B cell (primary cell): ENCODE measurements at places on chromosomes 5 and 9. TPM values are rescaled to one million over a fixed set of nuclear protein-coding genes. Genes with fewer than 3 reads are reported as not detected.

The KIF20A gene
- 0.47 TPM in 1 of 2 replicates, not detected in the other for total RNA-seq

The PGM5 gene
- total RNA-seq, result not detected in 2 replicates

The PSAT1 gene
- 5.0 and 5.2 TPM in 2 replicates for total RNA-seq

The IL17B gene
- not detected in 2 replicates for total RNA-seq

The GMCL2 gene
- total RNA-seq, result not detected in 2 replicates

The FRRS1L gene
- not detected in 2 replicates for total RNA-seq

The PPP1R26 gene
- total RNA-seq, result 7.8 and 11.8 TPM in 2 replicates

The SPACA9 gene
- total RNA-seq, result 2.4 and 2.8 TPM in 2 replicates

The UQCRQ gene
- 78.5 and 90.0 TPM in 2 replicates for total RNA-seq

The OR1N1 gene
- total RNA-seq, result not detected in 2 replicates

The TAF11L10 gene
- total RNA-seq, result not detected in 2 replicates

The LCN15 gene
- not detected in 2 replicates for total RNA-seq

The TMEM215 gene
- not detected in 2 replicates for total RNA-seq

The STPG3 gene
- total RNA-seq, result not detected in 2 replicates

The ZMYND19 gene
- total RNA-seq, result 24.1 and 25.5 TPM in 2 replicates

GRCh38 chr5:146107901-146108300, 2.5 kb upstream of the PLAC8L1 start:
- H3K27me3 ChIP-seq, result no peaks in the 10 kb centered on the region
- H3K27ac ChIP-seq, result no peak overlapping the region
- peaks cover 9% of the 10 kb centered on the region for H3K36me3 ChIP-seq
- no peak for DNase-seq

DNA sequence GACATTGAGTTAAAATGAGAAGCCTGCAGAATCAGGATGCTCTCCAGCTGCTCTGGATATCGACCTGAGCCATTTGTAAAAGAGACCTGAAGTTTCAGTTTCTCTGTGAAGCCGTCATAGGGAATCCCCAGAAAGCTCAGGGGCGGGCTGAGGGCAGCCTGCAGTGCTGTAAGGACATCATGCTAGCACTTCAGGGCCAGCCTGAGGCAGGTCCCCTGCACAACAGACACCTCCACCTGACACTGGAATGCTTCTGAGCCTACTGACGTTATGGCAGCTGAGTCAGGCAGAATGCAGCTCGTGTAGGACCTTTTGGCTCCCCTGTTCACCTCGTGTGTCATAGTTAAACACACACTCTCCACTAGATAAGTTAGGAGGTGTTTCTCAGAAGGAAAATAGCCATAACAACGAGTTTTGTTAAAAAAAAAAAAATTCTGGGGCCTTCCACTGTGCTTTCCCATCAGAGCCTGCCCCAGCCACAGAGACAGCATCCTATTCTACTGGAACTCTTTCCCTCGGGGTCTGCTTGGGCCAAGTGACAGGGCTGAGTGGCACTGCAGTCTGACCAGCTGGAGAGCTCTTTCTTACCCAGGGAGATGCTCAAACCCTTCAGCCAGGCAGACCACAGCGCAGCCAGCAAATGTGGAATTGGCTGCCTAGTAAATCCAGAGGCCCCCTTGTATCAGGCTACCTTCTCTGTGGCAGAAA, 354.9 kb downstream of the DIRAS2 start:
- H3K27ac ChIP-seq, result no peak overlapping the region
- no peaks in the 10 kb centered on the region for H3K36me3 ChIP-seq
- peak; percentile 59 for DNase-seq
- H3K4me3 ChIP-seq, result no peak overlapping the region

- no peak overlapping the region for H3K27ac ChIP-seq
- no peak overlapping the region for H3K4me3 ChIP-seq
- no peak for DNase-seq
- peaks cover 20% of the 10 kb centered on the region for H3K27me3 ChIP-seq
- peaks cover 17% of the 10 kb centered on the region for H3K4me1 ChIP-seq
- H3K36me3 ChIP-seq, result no peaks in the 10 kb centered on the region
Measured at GRCh38 chr5:115811406-115811805, 5.1 kb downstream of the CDO1 start.

GRCh38 chr5:140020601-140021177, 22.4 kb downstream of the NRG2 start:
- peaks cover 20% of the 10 kb centered on the region for H3K27me3 ChIP-seq
- no peak overlapping the region for H3K27ac ChIP-seq
- H3K4me1 ChIP-seq, result no peaks in the 10 kb centered on the region

GRCh38 chr9:86253577-86253976, 5.9 kb downstream of the C9orf153 start:
- no peak overlapping the region for H3K27ac ChIP-seq
- DNase-seq, result no peak

- H3K27ac ChIP-seq, result no peak overlapping the region
- H3K36me3 ChIP-seq, result peaks cover 2% of the 10 kb centered on the region
- no peaks in the 10 kb centered on the region for H3K27me3 ChIP-seq
Measured at GRCh38 chr9:126952205-126952977, 37.8 kb downstream of the RALGPS1 start.

- H3K4me1 ChIP-seq, result no peaks in the 10 kb centered on the region
- DNase-seq, result no peak
Measured at GRCh38 chr5:28685794-28686193, 1647.4 kb upstream of the CDH9 start.

- H3K4me1 ChIP-seq, result peaks cover 56% of the 10 kb centered on the region
- H3K36me3 ChIP-seq, result no peaks in the 10 kb centered on the region
- H3K4me3 ChIP-seq, result peak overlapping the region; percentile 80
- peak overlapping the region; percentile 93 for H3K27ac ChIP-seq
- no peaks in the 10 kb centered on the region for H3K27me3 ChIP-seq
- DNase-seq, result peak; percentile 53
Measured at GRCh38 chr9:114588210-114588609, 641 bp downstream of the ATP6V1G1 start.

- no peaks in the 10 kb centered on the region for H3K4me1 ChIP-seq
- no peak overlapping the region for H3K4me3 ChIP-seq
- no peaks in the 10 kb centered on the region for H3K36me3 ChIP-seq
- DNase-seq, result no peak
- no peak overlapping the region for H3K27ac ChIP-seq
- H3K27me3 ChIP-seq, result no peaks in the 10 kb centered on the region
Measured at GRCh38 chr5:58972301-58972700, 389.4 kb downstream of the RAB3C start.

GRCh38 chr5:102638912-102639652, 116.0 kb upstream of the PAM start:
- H3K36me3 ChIP-seq, result no peaks in the 10 kb centered on the region
- no peak overlapping the region for H3K27ac ChIP-seq
- H3K27me3 ChIP-seq, result no peaks in the 10 kb centered on the region
- DNase-seq, result no peak

DNA sequence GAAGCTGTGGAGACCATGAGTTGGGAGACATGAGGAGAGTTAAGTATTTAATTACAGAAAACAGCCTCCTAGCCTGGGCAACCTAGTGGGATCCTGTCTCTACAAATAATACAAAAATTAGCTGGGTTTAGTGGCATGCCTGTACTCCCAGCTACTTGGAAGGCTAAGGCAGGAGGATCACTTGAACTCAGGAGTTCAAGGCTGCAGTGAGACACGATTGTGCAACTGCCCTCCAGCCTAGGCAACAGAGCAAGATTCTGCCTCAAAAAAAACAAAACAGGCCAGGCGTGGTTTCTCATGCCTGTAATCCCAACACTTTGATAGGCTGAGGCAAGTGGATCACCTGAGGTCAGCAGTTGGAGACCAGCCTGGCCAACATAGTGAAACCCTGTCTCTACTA, 52.6 kb downstream of the AQP7 start:
- peaks cover 58% of the 10 kb centered on the region for H3K36me3 ChIP-seq
- H3K4me3 ChIP-seq, result no peak overlapping the region
- no peaks in the 10 kb centered on the region for H3K4me1 ChIP-seq
- DNase-seq, result no peak
- no peak overlapping the region for H3K27ac ChIP-seq

- H3K27ac ChIP-seq, result no peak overlapping the region
- H3K4me1 ChIP-seq, result no peaks in the 10 kb centered on the region
- H3K4me3 ChIP-seq, result no peak overlapping the region
- no peak for DNase-seq
- no peaks in the 10 kb centered on the region for H3K27me3 ChIP-seq
- no peaks in the 10 kb centered on the region for H3K36me3 ChIP-seq
Measured at GRCh38 chr9:19138084-19138483, 10.8 kb upstream of the PLIN2 start.

DNA sequence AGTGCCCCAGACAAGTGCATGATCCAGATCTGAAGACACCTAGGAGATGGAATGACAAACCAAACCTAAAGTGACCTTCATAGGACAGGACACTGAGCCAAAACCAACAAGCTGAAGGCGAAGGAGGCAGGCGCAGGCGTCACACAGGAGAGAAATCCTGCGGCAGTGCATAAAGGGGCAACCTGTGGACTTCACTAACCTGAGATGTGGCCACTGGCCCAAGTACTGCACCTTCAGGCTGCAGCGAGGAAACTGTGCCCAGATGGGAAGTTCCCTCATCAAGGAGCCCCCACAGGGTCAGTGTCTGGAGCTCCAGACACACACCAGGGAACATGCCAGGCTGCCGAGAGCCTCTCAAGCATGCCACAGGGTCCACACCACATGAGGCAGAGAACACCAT, 3.7 kb downstream of the IPPK start:
- no peak overlapping the region for H3K27ac ChIP-seq
- no peak for DNase-seq
- peaks cover 19% of the 10 kb centered on the region for H3K36me3 ChIP-seq
- H3K4me1 ChIP-seq, result peaks cover 16% of the 10 kb centered on the region
- H3K27me3 ChIP-seq, result no peaks in the 10 kb centered on the region

- H3K27ac ChIP-seq, result no peak overlapping the region
- DNase-seq, result no peak
- no peak overlapping the region for H3K4me3 ChIP-seq
- no peaks in the 10 kb centered on the region for H3K27me3 ChIP-seq
Measured at GRCh38 chr5:1376981-1377380, 32.1 kb upstream of the CLPTM1L start.

DNA sequence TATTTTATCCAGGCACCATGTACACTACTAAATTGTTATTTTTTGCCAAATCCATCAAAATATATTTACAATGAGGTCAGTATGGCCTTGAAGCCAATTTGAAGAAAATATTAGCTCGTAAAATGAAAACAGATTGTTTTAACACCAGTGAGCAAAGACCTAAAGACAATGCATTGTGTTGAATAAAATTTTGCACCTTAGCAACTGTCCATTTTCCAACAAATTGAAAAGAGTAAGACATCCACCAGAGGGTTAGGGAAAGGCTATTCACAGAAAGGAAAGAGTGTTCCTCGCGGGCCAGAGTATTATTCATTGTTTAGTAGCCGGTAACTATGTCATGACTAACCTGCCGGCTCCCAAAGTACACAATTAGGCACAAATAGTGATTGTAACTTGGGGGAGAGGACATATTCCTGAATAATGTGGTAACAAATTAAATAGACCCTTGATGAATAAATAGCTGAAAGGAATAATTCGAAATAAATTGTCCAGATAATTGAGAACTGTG, 213.3 kb downstream of the DNAH5 start:
- no peak for DNase-seq
- no peaks in the 10 kb centered on the region for H3K36me3 ChIP-seq
- H3K27me3 ChIP-seq, result no peaks in the 10 kb centered on the region
- H3K4me1 ChIP-seq, result no peaks in the 10 kb centered on the region
- no peak overlapping the region for H3K4me3 ChIP-seq

DNA sequence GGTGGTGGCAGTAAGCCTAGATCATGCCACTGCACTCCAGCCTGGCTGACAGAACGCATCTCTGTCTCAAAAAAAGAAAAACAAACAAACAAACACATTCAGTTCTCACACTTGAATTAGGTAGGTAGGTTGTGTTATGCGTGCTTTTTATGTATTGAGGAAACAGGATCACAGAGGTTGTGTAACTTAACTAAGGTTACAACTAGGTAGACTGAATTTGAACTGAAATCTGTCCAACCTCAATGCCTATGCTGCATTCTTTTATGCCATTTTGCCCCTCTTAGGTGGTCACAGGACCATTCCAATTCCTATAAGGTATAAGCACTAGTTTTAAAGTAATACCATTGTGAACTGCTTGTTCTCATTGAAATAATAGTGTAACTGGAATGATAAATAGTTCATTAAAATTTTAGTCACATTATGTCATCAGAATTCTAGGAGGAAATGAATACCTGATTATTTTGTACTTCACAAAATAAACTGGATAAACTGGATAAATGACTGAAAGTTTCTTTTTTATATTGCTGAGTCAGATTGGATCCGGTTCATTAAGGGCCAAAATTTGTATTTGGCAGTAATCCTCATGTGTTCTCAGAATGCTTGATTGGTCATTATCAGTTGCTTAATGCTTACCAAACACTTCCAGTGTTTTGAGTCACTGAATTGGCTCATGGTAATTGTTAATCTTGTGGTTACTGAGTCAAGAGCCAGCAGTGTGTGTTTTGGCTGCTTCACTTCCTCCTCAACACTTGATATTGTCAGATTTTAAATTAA, 7.1 kb downstream of the UBAP1 start:
- peaks cover 12% of the 10 kb centered on the region for H3K4me1 ChIP-seq
- H3K27me3 ChIP-seq, result no peaks in the 10 kb centered on the region
- no peak overlapping the region for H3K4me3 ChIP-seq

DNA sequence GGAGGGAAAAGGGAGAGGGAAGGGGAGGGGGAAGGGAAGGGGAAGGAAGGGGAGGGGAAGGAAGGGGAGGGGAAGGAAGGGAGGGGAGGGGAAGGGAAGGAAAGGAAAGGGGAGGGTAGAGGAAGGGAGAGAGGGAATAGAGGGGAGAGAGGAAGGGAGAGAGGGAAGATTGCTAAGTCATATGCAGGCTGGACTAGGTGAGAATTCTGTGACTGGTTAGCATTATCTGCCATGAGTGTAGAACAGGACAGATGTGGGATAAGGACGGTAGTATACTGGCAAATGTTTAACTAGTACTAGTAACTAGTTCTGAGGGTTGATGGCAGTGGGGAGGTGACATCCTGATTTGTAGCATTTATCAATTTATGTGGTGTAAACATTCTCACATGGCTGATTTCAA, 203.5 kb upstream of the RAD23B start:
- DNase-seq, result no peak
- H3K36me3 ChIP-seq, result no peaks in the 10 kb centered on the region
- H3K27me3 ChIP-seq, result no peaks in the 10 kb centered on the region
- no peak overlapping the region for H3K4me3 ChIP-seq
- no peaks in the 10 kb centered on the region for H3K4me1 ChIP-seq

GRCh38 chr9:9536523-9536922, 1076.3 kb downstream of the PTPRD start:
- H3K36me3 ChIP-seq, result no peaks in the 10 kb centered on the region
- no peaks in the 10 kb centered on the region for H3K27me3 ChIP-seq
- H3K4me3 ChIP-seq, result no peak overlapping the region
- no peak overlapping the region for H3K27ac ChIP-seq
- H3K4me1 ChIP-seq, result no peaks in the 10 kb centered on the region

DNA sequence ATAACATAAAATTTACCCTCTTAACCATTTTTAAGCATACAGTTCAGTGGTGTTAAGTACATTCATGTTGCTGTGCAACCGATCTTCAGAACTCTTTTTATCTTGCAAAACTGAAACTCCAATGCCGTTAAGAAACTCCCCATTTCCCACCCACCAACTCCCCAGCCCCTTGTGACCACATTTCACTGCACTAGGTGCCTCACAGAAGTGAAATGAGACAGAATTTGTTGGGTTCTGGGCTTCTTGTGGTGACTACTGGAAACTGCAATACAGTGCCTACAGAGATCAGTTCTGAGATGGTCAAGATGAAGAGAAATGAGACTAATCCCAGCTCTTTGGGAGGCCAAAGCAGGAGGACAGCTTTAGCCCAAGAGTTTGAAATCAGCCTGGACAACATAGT, 202.1 kb upstream of the SLC30A5 start:
- no peaks in the 10 kb centered on the region for H3K4me1 ChIP-seq
- H3K4me3 ChIP-seq, result no peak overlapping the region
- no peak for DNase-seq
- H3K27ac ChIP-seq, result no peak overlapping the region

GRCh38 chr9:16689351-16689938, 181.0 kb downstream of the BNC2 start:
- DNase-seq, result no peak
- H3K4me3 ChIP-seq, result no peak overlapping the region
- no peaks in the 10 kb centered on the region for H3K4me1 ChIP-seq
